ENCODE measurements at places on chromosomes 5 and 9. TPM values are rescaled to one million over a fixed set of nuclear protein-coding genes. Genes with fewer than 3 reads are reported as not detected.

Gene UBQLN1
- total RNA-seq = 107 TPM

Gene ARHGEF28
- 3.4 TPM for total RNA-seq

Gene OLFML2A
- 37.8 TPM for total RNA-seq

Gene RGS14
- total RNA-seq = 5.7 TPM

Gene FAM200C
- total RNA-seq = 4.0 TPM

Gene CCNI2
- total RNA-seq = not detected

GRCh38 chr5:181088289-181088688, 42.7 kb downstream of the OR2V1 start:
- H3K4me1 ChIP-seq = no peaks in the 10 kb centered on the region
- DNase-seq = no peak
- H3K4me3 ChIP-seq = no peak overlapping the region
- peaks cover 27% of the 10 kb centered on the region for H3K27me3 ChIP-seq
- no peak overlapping the region for H3K27ac ChIP-seq

- H3K4me1 ChIP-seq = no peaks in the 10 kb centered on the region
- H3K27ac ChIP-seq = no peak overlapping the region
- H3K36me3 ChIP-seq = no peaks in the 10 kb centered on the region
- DNase-seq = no peak
These were observed 700.2 kb downstream of the IRX1 start for GRCh38 chr5:4295663-4296339.

DNA sequence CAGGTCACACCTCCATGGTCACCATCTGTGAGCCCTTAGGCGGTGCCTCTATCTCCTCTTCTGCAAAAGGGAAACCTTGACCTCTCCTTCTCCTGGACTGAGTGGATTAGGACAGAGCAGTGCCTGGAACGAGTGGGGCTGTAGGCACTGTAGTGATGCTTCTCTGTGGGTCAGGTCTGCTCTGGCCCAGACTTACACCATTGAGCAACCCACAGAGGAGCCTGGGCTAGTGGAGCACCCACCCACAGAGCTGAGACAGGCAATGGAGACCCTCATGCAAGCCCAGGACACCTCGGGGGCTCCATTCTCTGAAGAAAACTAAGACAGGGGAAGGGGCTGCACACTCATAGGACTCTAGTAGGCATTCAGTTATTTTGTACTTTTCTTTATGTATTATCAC, 400.6 kb downstream of the GADD45G start:
- H3K4me3 ChIP-seq = no peak overlapping the region
- H3K27ac ChIP-seq = no peak overlapping the region
- peaks cover 53% of the 10 kb centered on the region for H3K4me1 ChIP-seq
- H3K36me3 ChIP-seq = no peaks in the 10 kb centered on the region

- H3K4me3 ChIP-seq = no peak overlapping the region
- no peaks in the 10 kb centered on the region for H3K27me3 ChIP-seq
- no peak for DNase-seq
- peaks cover 65% of the 10 kb centered on the region for H3K4me1 ChIP-seq
These were observed 73.8 kb upstream of the KLF9 start for GRCh38 chr9:70488098-70488792.

GRCh38 chr5:79001471-79001870, 16.4 kb upstream of the ARSB start:
- no peak overlapping the region for H3K4me3 ChIP-seq
- H3K4me1 ChIP-seq = no peaks in the 10 kb centered on the region
- no peaks in the 10 kb centered on the region for H3K27me3 ChIP-seq
- no peak overlapping the region for H3K27ac ChIP-seq

DNA sequence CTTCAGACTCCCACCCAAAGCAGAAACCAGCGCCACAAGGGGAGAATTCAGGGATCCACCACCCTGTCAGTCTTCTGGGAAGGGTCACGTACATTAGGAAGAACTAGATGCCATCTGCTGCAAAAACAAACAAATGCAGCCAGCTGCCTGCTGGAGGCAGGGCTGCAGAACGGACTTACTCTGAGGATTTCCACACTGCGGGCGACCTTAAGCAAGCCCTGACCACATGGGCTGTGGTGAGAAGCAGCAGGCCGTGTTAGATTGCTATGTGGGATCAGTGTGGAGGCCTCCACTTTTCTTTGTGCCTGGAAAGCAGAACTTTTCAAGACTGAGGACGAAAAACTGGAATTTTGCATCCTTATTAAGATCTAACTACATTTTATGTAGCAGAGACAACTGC, 13.4 kb upstream of the LTC4S start:
- DNase-seq = no peak
- H3K27me3 ChIP-seq = no peaks in the 10 kb centered on the region
- no peak overlapping the region for H3K27ac ChIP-seq

GRCh38 chr9:79215821-79216220, 355.9 kb upstream of the TLE4 start:
- H3K27ac ChIP-seq = no peak overlapping the region
- no peak for DNase-seq
- H3K36me3 ChIP-seq = no peaks in the 10 kb centered on the region
- H3K4me1 ChIP-seq = no peaks in the 10 kb centered on the region

DNA sequence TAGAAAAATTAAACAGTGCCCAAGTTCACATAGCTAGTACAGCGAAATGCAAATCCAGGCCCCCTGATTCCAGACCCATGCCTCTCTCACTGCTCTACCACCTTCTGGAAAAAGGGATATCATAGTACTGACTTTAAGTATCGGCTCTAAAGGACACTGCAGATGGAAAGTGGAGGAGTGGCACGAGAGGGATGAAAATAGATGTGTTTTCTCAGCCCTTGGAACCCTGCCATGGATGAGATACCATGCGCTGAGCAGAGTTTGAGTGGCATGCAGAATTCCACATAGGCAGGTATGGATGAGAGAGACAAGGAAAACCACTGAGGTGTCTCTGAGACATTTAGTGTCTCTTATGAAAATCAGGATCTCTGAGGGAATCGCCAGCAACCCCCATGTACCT, 18.8 kb downstream of the CKMT2 start:
- no peak overlapping the region for H3K4me3 ChIP-seq
- no peaks in the 10 kb centered on the region for H3K27me3 ChIP-seq
- H3K4me1 ChIP-seq = peaks cover 83% of the 10 kb centered on the region
- H3K27ac ChIP-seq = peak overlapping the region; percentile 61
- DNase-seq = no peak

GRCh38 chr9:89871871-89872331, 267.1 kb downstream of the GADD45G start:
- H3K36me3 ChIP-seq = no peaks in the 10 kb centered on the region
- H3K4me3 ChIP-seq = no peak overlapping the region
- no peaks in the 10 kb centered on the region for H3K27me3 ChIP-seq
- peaks cover 18% of the 10 kb centered on the region for H3K4me1 ChIP-seq
- peak; percentile 58 for DNase-seq

- DNase-seq = no peak
- H3K4me1 ChIP-seq = peaks cover 9% of the 10 kb centered on the region
- H3K36me3 ChIP-seq = no peaks in the 10 kb centered on the region
These were observed 6.7 kb downstream of the IRX4 start for GRCh38 chr5:1875843-1876659.

GRCh38 chr5:158943057-158943456, 156.7 kb downstream of the EBF1 start:
- peak; percentile 29 for DNase-seq
- peaks cover 53% of the 10 kb centered on the region for H3K4me1 ChIP-seq
- H3K27me3 ChIP-seq = no peaks in the 10 kb centered on the region
- no peak overlapping the region for H3K27ac ChIP-seq

DNA sequence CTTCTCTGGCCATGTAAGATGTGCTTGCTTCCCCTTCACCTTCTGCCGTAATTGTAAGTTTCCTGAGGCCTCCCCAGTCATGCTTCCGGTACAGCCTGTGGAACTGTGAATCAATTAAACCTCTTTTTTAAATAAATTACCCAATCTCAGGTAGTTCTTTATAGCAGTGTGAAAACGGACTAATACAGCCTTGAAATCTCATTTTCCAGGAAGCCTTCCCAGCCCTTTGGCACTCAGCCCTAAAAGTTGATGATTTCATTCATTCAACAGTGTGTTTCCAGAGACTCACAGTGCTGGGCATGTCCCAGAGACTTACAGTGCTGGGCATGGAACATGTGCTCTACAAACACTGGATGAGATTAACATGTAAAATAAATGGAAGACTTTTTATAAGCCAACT, 135.8 kb downstream of the DCP2 start:
- no peak for DNase-seq
- H3K27me3 ChIP-seq = no peaks in the 10 kb centered on the region
- H3K36me3 ChIP-seq = no peaks in the 10 kb centered on the region
- no peak overlapping the region for H3K4me3 ChIP-seq

DNA sequence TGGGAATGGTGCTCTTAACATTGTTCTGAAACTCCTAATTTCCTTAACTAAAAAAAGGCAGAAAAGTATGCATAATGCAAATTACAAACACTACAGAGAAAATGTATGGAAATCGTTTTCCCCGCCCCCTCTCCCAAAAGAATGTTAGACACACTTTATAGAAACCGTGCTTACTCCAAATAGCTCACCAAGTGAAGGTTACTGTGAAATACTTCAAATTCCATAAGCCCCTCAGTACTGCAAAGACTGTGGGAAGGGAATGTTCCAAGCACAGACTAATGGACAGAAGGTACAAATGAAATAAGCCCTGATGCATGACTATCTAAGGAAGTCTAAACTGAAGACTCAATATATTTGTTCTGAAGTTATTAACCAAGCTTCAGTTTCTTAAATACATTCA, 12.5 kb downstream of the MAPKAP1 start:
- H3K4me3 ChIP-seq = no peak overlapping the region
- H3K27me3 ChIP-seq = no peaks in the 10 kb centered on the region
- H3K4me1 ChIP-seq = no peaks in the 10 kb centered on the region
- no peaks in the 10 kb centered on the region for H3K36me3 ChIP-seq

Data from heart right ventricle (tissue), 16 donors.